ENCODE measurements at places on chromosomes 13 and 19.

DNA sequence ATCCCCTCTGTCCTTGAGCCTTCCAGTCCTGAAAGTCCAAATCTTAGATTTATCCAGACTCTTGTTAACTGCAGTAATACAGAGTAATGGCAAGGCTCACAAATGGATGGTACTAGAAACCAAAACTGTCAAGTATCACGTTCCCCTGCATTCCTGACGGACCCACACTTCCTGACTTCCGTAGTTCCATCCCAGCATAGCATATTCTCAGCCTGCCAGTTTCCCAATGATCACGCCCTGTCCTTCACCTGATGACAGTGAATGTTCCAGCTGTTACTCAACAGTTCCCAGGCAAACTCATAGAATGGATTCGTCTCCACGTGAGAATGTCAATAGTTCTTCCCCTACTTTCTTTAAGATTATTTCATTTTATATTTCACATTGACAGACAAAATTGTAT is 33.6 kb downstream of the SLC7A1 start:
- no peak for DNase-seq

GRCh38 chr19:32676186-32676894 is 692 bp downstream of the RGS9BP start:
- no peak for DNase-seq

- no peak for DNase-seq
Measured at GRCh38 chr13:35917252-35917941, 213.8 kb downstream of the DCLK1 start.

DNA sequence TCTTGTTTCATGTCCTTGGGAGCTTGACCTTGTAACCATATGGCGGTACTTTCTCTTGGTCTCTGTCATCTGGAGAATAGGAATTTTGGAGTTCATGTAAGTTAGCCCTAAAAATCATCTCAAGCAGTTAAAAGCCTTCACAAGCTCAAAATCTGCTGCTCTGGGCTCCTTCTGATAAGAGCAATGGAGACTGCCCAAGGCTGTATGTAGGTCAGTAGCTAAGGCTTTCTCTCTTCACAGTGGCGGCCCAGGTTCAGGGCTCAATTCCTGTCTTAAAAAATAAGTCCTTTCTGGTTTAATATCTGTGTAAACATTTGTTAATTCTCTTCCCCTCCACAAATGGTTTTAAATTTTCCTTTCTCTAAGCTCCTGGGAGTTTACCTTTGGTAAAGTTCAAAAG is 45.3 kb upstream of the ANKRD10 start:
- DNase-seq = no peak

Measured in MV-4-11 (cell line).